Urinary bladder (tissue), 4 donors: ENCODE measurements at places on chromosomes 7 and 10. TPM values are rescaled to one million over a fixed set of nuclear protein-coding genes. Genes with fewer than 3 reads are reported as not detected.

Gene ABCB4
- 1.2 TPM for total RNA-seq

Gene JAKMIP3
- total RNA-seq: 0.37 TPM

Gene GPR85
- 15.3 TPM for total RNA-seq

Gene AKR1C3
- 13.4 TPM for total RNA-seq

GRCh38 chr10:5589661-5590511 lies 65.1 kb downstream of the CALML3 start:
- DNase-seq: no peak

DNA sequence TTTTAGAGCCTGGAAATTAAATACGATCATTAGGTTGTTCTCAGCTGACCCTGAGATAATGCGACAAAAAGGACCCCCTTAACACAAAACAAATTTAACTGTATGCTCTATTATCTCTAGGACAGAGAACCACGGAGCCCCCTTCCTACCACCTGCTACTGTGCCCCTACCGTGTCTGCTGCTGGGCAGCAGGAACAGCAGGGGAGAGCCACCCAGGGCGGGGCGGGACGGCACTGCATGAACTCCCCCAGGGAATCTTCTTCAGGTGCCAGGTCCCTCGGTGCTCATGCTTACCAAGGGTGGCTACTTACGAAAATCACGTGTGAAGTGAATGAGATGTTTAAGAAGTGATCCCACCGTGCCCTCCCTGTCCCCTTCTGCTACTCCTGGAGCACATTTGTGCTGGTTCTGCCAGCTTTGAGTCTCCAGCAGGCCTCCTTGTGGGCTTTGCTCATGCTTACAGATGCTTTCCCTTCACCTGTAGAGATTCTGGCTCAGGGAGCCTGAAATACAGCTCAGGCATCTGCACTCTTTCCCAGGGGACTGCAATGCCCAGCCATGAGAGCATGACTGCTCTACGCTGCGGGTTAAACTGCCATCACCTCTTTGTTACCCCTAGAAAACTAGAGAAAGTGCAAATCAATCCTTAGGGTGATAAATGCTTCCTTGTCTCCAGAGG lies 59.9 kb downstream of the MRPL32 start:
- no peak for DNase-seq

DNA sequence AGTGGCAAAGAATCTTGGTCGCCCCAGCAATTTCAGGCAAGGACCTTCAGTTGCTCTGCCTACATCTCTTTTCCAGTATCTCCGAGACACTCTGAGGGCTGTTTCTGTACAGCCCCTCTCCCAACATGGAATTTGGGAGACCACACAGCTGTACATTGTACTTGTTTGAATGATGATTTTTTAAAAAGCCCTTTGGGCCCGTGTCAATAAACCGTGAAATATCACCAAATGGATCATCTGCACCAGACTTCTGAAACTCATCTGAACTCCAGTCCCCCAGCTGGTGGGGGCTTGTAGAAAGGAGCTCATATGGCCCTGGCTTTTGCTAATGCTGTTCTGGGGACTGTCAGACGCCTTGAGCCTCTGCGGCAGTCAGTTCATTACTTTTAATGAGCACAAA lies 374.9 kb downstream of the BBS9 start:
- DNase-seq: no peak

- DNase-seq: no peak
Observed at GRCh38 chr7:43931346-43931745, 5.1 kb downstream of the UBE2D4 start.

- no peak for DNase-seq
Observed at GRCh38 chr7:120215654-120216053, 57.3 kb upstream of the KCND2 start.

GRCh38 chr7:92678291-92678920 lies 88.2 kb upstream of the FAM133B start:
- DNase-seq: no peak

- DNase-seq: no peak
Observed at GRCh38 chr10:45425621-45426563, 51.9 kb downstream of the ALOX5 start.

- DNase-seq: no peak
Observed at GRCh38 chr10:24849051-24849450, 103.4 kb downstream of the PRTFDC1 start.

DNA sequence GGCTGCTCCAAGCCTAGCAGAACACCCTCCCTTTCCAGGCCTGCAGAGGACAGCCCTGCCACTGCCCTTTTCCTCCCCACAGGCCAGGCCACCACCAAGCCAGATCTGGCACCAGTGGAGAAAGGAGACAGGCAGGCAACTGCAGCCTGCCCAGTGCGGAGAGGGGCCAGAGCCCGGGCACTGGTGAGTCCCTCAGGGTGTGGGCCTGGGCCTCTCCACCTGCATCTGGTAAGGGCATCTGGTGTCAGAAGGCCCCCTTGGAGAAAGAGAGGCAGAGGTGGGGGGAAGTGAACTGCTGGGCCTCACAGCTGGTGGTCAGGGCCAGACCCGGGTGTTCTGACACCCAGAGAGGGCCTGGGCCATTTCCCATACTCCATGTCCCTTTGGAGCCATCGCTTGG lies 27.9 kb downstream of the ZNF783 start:
- DNase-seq: no peak

- DNase-seq: no peak
Observed at GRCh38 chr7:122988333-122988732, 7.2 kb downstream of the TAS2R16 start.

DNA sequence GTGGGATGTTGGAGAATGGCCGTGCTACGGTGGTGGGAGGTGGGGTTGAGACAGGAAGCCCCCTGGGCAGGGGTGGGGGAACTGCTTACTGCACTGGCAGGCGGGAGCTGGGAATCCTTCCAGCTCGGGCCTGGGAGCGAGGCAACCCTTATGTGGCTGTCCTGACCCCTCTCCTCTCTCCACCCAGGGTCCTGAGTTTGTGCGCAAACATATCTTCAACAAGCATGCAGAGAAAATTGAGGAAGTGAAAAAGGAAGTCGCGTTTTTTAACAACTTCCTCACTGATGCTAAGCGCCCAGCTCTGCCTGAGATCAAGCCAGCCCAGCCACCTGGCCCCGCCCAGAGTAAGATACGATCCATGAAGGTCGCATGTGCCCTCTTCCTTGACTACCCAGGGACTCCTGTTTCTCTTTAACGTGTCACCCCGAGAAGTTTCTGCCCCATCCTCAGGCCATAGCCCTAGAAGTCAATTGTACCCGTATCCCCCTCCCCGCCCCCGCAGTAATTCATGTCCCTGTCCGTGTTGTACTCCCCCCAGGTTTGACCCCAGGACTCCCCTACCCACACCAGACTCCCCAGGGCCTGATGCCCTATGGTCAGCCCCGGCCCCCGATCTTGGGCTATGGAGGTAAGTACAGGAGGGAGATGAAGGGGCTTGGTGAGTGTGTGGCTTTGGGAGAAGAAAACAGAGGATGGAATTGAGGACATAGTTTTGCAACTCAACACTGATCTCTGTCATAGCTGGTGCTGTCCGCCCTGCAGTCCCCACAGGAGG lies 1.8 kb downstream of the UFSP1 start:
- DNase-seq: no peak

DNA sequence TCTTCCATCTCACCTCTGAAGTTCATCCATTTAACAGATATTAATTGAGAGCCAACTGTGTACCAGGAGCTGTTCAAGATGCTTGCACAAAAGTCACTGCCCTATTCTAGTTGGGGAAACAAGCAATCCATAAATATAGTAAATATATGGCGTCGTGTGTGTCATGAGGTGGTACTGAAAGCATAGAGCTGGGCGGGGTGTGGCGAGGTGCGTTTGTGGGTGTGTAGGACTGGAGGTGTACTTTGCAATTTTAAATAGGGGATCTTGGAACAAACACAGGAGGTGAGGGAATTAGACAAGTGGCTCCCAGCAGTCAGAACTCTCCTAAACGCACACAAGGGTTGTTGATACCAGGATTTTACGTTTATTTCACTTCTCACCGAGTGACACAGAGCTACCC lies 490 bp upstream of the ZNF239 start:
- no peak for DNase-seq

GRCh38 chr10:1576467-1577372 lies 160.6 kb downstream of the ADARB2 start:
- no peak for DNase-seq

- no peak for DNase-seq
Observed at GRCh38 chr10:117373823-117374505, 1.3 kb downstream of the PDZD8 start.
